ENCODE measurements at places on chromosomes 12 and 14.

GRCh38 chr12:75271576-75271975 lies 58.5 kb downstream of the CAPS2 start:
- H3K4me3 ChIP-seq = no peak overlapping the region
- no peaks in the 10 kb centered on the region for H3K36me3 ChIP-seq
- DNase-seq = no peak
- no peaks in the 10 kb centered on the region for H3K4me1 ChIP-seq

- H3K27ac ChIP-seq = no peak overlapping the region
- H3K4me3 ChIP-seq = no peak overlapping the region
- no peaks in the 10 kb centered on the region for H3K4me1 ChIP-seq
- peaks cover 44% of the 10 kb centered on the region for H3K36me3 ChIP-seq
These were observed 73.8 kb upstream of the ANKS1B start for GRCh38 chr12:100058482-100059029.

DNA sequence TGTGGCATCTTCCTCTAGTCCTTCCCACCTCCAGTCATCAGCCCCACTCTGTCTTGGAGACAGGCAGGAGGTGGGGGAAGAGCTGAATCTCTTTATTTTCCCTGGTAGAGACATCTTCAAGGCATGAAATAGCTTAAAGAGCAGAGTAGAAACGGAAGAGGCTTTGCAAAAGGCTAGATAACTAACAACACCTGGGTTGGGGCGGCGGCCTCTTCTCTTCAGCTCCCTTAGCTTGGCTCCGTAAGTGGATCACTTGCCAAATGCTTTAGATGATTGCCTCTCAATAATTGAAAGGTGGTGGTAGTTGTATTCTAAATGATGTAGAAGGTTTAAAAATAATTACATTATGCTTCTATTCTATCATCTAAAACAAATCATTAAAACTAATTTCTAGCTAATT lies 36.1 kb downstream of the SSPN start:
- H3K4me1 ChIP-seq = peaks cover 12% of the 10 kb centered on the region
- H3K27ac ChIP-seq = no peak overlapping the region

GRCh38 chr14:86539361-86540070 lies 1009.6 kb downstream of the FLRT2 start:
- DNase-seq = no peak
- H3K36me3 ChIP-seq = no peaks in the 10 kb centered on the region
- H3K4me3 ChIP-seq = no peak overlapping the region
- peaks cover 3% of the 10 kb centered on the region for H3K4me1 ChIP-seq
- H3K27ac ChIP-seq = no peak overlapping the region
- H3K27me3 ChIP-seq = no peaks in the 10 kb centered on the region

GRCh38 chr12:52903285-52903854 lies 1.5 kb downstream of the KRT8 start:
- H3K36me3 ChIP-seq = no peaks in the 10 kb centered on the region
- DNase-seq = peak; percentile 24
- peaks cover 37% of the 10 kb centered on the region for H3K27me3 ChIP-seq
- H3K27ac ChIP-seq = no peak overlapping the region
- peak overlapping the region; percentile 62 for H3K4me3 ChIP-seq
- H3K4me1 ChIP-seq = peaks cover 2% of the 10 kb centered on the region

GRCh38 chr12:46177025-46177424 lies 91.8 kb downstream of the SLC38A1 start:
- H3K27me3 ChIP-seq = no peaks in the 10 kb centered on the region
- peaks cover 23% of the 10 kb centered on the region for H3K36me3 ChIP-seq
- DNase-seq = no peak
- H3K27ac ChIP-seq = peak overlapping the region; percentile 66
- H3K4me3 ChIP-seq = peak overlapping the region; percentile 33
- H3K4me1 ChIP-seq = peaks cover 52% of the 10 kb centered on the region

DNA sequence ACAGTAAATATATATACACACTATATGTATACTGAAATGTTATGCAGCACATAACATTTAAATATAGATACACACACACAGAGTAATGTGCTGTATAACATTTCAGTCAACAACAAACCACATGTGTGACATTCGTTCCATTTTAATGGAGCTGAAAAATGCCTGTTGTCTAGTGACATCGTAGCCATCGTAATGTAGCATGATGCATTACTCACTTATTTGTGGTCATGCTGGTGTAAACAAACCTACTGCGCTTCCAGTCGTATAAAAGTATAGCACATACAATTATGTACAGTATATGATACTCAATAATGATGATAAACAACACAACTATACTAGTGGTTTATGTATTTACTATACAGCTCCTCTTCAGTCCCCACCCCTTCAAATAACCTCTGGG lies 119.0 kb upstream of the SLC38A4 start:
- DNase-seq = no peak
- H3K36me3 ChIP-seq = no peaks in the 10 kb centered on the region
- no peak overlapping the region for H3K27ac ChIP-seq
- H3K27me3 ChIP-seq = no peaks in the 10 kb centered on the region

All from stimulated activated naive B cell treated with anti-CD40 and anti-IgM and Interleukin-4, amounts not matched to agents 10 μg/mL and 1 μg/mL and 100 μg/mL, for 72 hours (primary cell).